ENCODE measurements at places on chromosomes 16 and 17.

DNA sequence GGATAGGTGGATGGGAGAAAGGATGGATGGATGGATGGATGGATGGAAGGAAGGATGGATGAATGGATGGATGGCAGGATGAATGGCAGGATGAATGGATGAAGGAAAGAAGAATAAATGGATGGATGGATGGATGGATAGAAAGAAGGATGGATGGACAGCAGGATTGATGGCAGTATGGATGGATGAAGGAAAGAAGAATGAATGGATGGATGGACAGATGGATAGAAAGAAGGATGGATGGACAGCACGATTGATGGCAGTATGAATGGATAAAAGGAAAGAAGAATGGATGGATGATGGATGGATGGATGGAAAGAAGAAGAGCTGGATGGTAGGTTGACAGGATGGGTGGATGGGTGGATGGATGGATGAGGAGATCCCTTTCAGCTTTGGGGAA is 9.2 kb upstream of the MYH10 start:
- no peak for DNase-seq

GRCh38 chr17:39618246-39618913 is 8.4 kb upstream of the PPP1R1B start:
- DNase-seq = no peak

- no peak for DNase-seq
Observed at GRCh38 chr17:17387017-17387497, 83.9 kb downstream of the NT5M start.

DNA sequence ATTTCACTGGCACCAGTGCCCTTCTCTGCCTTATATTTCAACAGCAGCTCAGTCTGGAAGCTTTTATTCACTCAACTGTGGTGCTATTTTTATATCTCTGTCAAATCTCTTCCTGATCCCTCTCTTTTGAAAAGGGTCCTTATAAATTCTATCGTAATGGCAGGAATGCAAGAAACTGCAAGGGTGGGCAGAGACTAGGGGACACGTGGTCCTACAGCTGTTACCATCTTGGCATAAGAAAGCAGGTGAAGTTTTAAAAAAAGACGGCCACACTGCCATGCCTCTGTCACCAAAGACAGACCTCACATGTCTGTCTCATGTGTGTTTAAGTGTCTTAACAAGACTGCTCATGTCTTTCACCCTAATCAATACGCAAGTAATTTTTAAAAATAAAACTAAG is 368.4 kb upstream of the CDH11 start:
- no peak for DNase-seq

GRCh38 chr17:57735707-57736106 is 9.4 kb downstream of the CCDC182 start:
- DNase-seq = no peak

- no peak for DNase-seq
Observed at GRCh38 chr17:74769856-74770497, 6.2 kb downstream of the NAT9 start.

DNA sequence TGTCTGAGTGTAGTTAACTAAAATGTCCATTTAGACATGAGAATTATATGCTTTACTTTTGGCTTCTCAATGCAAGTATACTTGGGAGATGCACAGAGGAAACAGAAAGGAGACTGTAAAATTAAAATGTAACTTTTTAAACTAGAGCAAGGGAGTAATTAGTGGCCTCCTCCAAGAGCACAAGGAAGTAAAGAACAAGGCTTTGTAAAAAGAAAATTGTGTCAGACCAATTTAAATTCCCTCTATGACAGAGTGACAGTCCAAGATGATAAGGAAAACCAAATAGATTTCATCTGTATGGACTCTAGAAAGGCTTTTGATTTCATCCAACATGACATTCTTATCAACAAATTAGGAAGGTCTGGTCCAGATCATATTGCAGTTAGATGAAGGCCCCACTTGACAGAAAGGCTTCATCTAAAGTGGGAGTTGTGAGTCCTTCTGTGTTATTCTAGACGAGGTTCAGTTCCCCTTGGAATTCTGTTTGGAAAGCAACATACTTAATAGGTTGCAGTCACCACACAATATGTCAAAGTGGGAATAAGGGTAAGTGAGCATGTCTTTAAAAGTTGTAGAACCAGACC is 6.5 kb upstream of the CAPNS2 start:
- DNase-seq = no peak

GRCh38 chr17:17235212-17236174 is 1.5 kb downstream of the FLCN start:
- DNase-seq = no peak

DNA sequence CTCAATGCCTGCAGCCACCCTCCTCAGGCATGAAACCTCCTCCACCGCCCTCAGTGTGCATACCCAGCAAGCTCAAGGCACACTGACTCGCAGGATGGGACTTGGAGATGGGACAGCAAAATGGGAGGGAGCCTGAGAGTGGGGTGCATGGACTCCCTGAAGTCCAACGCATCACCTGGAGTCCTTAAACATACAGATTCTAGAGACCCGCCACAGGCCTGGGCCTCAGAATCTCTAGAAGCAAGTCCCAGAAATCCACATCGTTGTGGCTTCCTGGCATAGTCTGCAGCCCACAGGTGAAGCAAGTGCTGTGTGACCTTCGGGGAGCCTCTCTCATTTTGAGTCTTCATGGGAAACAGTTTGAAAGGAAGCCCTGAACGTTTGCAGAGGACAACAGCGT is 3.6 kb upstream of the TBX21 start:
- no peak for DNase-seq
